ENCODE measurements at places on chromosomes 2 and 18.

- DNase-seq, result no peak
Measured at GRCh38 chr18:68072744-68073143, 556.2 kb upstream of the DSEL start.

- no peak for DNase-seq
Measured at GRCh38 chr18:6054256-6054842, 159.0 kb upstream of the TMEM200C start.

DNA sequence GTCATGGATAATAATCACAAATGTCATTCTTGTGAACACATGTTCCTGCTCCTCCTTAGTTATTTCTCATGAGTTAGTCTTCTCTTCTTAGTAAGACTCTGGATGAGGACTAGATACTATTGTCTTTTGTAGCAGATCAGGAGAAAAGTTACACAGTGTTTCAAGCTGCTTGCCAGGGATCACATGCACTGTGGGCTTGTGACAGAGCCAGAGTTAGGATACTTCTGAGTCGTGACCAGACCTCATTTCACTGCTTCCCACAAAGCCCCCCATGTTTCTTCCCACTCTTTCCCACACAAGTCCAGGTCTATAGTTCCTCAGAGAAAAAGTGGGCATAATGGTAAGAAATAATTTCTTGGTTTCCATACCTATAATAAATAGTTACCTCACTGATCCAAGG lies 80.2 kb upstream of the LRATD1 start:
- no peak for DNase-seq

DNA sequence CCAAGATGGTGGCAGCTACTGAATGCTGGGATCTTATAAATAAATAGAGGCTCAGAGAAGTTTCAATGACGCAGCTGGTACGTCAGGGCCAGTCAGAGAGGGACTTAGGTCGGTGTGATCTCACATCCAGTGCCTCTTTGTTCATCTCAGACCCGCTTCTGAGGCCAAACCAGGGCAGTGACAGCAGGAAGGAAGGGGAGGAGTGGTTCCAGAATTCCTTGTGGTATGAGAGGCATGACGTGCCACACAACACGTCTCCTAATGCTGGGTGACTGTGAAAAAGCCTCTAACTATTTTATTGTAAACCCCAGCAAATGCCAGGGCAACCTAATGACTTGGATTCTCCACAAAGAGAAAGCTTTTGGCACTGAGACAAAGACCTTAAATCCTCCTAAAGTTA lies 423.3 kb downstream of the LPIN1 start:
- DNase-seq, result no peak

DNA sequence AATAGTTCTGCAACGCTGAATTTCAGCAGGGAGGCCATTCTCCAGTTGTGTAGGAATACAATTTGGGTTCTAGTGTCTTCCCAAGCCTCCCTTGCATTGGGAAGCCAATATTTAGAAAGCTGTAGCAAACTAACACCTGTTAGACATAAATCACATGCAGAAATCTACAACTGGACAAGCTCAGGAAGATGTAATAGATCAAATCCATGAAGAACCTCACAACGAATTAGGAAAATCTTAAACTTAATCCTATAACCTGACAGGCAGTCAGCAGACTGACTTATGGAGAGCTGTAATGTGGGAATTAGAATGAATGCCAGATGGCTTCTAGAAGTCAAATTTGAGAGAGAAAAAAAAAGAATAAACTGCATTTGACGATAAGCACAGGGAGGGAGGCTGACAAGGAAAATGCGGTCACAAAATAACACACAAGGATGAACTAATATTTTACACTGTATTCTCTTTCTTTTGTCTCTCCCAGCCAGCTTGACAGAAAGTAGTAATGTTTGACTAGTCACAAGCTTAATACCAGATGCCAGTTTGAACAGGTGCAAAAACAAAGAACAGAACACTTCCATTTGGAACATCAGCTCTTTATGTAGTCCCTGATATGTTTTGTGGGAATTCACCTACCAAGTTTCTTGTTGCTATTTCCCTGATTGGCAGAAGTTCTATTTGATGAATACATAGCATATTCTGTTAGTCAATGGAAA lies 50.8 kb upstream of the FANCL start:
- peak; percentile 9 for DNase-seq
